ENCODE measurements at places on chromosomes 6 and 20.

DNA sequence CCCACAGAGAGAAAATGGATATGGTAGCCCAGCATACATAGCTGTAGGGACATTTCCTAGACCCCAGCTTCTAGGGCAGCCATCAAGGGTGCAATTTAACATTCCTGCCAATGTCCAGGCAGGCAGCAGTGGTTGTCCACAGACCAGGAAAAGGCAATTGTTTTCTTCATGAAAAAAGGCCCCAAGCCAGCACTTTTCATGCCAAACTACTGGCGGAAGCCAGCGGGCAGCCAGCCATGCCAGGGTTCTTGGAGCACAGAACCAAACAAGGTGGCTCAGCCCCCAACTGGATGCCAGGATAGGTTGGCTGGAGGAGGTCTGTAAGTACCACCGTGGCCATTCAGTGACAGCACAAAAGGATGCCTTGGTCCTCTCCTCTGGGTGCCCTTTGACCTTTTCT is 94.6 kb downstream of the BANF2 start:
- DNase-seq = no peak

DNA sequence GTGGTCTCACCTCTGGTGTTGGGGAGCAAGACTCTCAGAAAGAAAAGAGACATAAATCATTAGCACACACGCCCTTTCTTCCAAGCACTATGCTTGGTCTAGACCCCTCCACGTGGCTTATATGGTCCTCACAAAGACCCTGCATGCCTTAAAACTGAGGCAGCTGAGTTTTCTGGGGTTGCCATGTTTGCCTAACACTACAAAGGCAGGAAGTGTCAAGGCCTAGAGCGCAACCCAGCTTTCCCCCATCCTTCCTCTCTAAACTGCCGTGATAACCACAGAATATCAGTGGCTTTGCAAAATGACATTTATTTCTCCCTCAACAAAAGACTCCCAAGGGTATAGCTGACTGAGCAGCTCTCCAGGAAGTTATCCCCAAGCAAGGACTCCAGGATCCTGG is 146.5 kb upstream of the TOP1 start:
- DNase-seq = no peak

GRCh38 chr6:163501439-163501838 is 86.9 kb downstream of the QKI start:
- DNase-seq = no peak

DNA sequence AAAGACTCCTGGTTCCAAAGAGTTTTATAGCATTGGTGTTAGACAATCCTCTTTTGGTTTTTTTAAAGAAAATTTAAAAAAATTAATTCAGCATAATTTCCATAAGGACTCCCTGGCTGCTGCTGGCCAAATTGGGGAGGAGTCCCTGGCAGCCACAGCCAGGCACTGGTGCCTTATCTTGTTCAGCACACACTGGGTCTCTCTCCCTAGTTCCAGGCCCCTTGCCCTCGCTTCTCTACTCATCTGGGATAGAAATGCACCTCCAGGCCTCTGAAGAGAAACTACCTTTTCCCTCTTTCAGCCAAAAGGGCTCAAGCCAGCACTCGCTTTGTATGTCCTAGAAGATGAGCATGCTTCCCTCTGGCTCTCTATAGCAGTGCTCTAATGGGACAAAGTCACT is 13.4 kb upstream of the MAPK13 start:
- DNase-seq = no peak

DNA sequence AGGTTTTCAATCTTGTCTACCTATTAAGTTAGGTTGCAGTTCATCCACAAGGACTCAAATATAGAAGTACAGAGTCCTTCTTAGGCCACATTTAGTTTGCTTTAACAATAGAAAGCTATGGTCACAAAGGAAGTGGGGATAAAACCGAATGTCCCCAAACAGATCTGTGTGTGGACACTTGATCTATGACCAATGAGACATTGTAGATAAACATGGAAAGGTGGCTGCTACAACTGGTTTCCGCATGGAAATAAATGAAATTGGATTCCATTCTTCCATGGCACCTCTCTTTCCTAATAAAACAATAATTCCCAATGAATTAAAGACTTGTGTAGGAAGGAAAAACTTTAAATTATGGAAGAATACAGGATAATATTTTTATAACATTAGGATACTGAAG is 20.4 kb upstream of the DOK5 start:
- no peak for DNase-seq

DNA sequence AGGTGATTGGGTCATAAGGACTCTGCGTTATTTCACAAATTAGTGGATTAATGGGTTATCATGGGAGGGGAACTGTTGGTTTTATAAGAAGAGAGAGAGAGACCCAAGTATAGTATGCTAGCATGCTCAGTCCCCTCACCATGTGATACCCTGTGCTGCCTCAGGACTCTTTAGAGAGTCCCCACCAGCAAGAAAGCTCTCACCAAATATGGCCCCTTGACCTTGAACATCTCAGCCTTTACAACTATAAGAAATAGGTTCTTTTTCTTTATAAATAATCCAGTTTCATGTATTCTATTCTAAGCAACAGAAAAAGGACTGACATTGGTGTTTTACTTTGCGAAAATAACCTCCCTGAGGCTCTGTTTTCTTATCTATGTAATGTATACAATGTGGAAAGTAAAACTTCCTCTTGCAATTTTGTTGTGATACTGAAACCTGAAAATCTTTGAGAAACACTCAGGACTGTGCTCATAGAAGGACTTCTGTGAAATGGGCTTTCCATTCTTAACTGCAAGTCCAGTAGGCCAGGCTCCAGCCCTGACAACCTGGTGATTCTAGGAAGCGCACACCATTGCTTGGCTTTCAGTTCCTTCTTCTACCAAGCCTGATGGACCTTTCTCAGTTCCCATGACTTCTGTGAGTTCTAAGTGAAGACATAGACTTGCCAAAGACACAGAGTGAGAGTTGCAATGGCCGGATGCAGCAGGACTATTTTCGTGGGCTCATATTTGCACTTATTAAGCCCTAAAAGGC is 21.9 kb downstream of the SIRPD start:
- no peak for DNase-seq

Measured in fibroblast of mammary gland (primary cell).